ENCODE measurements at places on chromosomes 2 and 18. TPM values are rescaled to one million over a fixed set of nuclear protein-coding genes. Genes with fewer than 3 reads are reported as not detected.

FIGN gene
- total RNA-seq = 13.9 TPM

DNA sequence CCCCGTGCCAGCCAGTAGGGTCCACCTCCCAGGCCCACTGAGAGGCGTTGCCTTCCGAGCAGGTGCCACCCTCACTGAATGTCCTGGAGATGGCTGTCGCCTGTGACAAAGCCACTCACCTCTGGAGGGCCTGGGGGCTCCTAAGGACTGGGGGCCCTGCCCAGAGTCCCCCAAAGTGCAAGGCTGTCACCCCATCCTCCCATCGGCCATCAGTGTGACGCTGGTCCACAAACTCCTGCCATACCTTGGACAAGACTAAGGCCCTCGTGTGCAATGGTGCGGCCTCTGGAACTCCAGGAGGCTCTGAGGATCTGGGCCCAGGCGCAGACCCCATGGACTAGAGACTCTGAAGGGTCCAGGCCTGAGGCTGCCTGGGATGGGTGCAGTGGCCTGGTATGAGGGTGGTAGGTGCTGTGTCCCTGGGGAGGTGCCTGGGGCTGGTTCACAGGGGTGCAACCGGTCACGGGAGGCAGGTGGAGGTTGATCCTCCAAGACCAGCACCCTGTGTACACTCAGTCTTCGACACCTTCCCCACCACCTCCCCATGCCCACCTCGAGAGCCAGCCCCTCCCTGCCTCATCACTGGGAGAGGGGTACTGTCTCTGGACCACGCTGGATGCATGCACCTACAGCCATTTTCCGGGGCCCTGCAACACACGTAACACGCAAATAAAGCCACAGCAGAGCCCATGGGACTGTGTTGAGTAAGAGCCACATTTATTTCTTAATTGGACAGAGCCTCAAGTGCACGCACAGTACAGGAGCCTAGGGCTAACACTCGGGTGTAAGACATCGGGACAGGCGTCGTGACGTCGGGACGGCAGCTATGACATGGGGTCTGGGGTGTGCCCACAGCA is 21.6 kb downstream of the AQP12A start:
- no peak overlapping the region for H3K4me3 ChIP-seq
- no peak for DNase-seq
- no peaks in the 10 kb centered on the region for H3K4me1 ChIP-seq
- no peak overlapping the region for H3K27ac ChIP-seq
- no peaks in the 10 kb centered on the region for H3K36me3 ChIP-seq

DNA sequence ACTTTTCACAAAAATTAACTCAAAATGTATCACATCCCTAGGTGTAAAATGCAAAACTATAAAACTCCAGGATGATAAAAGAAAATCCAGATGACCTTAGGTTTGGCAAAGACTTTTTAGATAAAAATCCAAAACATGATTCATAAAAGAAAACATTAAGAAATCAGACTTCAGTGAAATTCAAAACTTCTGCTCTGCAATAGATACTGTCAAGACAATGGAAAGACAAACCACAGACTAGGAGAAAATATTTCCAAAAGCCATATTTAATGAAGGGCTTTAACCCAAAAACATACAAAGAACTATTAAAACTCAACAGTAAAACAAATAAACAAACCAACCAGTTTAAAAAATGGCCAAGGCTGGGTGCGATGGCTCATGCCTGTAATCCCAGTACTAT is 173.6 kb upstream of the SPOPL start:
- H3K36me3 ChIP-seq = no peaks in the 10 kb centered on the region
- H3K4me1 ChIP-seq = no peaks in the 10 kb centered on the region
- DNase-seq = no peak
- H3K27me3 ChIP-seq = no peaks in the 10 kb centered on the region
- H3K4me3 ChIP-seq = no peak overlapping the region

DNA sequence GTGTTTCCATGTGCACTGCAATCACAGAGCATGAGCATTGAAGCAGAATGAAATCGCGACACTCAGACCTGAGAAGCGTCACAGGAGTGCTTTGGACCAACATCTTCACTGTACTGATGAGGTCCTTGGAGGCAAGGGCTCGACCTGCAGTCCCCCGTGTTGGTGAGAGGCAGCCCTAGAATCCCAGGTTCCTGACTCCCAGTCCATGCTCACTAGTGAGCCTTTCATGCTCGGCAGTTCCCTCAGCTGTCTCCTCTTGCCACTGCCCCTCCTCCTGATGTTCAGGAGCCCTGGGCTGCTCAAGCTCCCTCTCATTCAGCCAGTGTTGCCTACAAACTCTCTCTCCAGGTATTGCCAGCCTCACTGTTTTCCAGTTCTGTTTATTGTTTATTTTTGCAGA is 291.4 kb downstream of the DYSF start:
- H3K4me3 ChIP-seq = no peak overlapping the region
- no peaks in the 10 kb centered on the region for H3K36me3 ChIP-seq
- H3K27ac ChIP-seq = no peak overlapping the region
- DNase-seq = no peak

DNA sequence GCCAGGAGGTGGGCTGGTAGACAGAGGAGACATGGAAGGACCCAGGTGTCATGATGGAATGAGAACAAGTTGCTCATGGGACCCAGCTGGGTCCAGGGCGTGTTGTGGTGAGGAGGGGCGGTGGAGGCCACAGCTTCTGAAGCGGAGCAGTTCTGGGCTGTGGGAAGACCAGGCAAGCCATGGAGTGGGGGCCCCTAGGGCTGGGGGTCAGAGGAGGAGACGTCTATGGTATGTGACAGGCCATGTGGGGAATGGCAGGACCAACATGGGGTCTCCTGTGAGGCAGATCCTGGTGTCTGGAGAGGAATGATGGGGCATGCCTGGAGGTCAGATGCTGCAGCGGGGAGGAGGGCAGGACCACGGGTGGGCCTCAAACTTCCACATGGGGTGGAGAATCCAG is 16.9 kb downstream of the MYO7B start:
- H3K4me3 ChIP-seq = no peak overlapping the region
- no peaks in the 10 kb centered on the region for H3K27me3 ChIP-seq
- H3K4me1 ChIP-seq = no peaks in the 10 kb centered on the region
- no peak for DNase-seq

GRCh38 chr2:27261926-27262298 is 935 bp downstream of the SLC30A3 start:
- H3K36me3 ChIP-seq = no peaks in the 10 kb centered on the region
- H3K27ac ChIP-seq = no peak overlapping the region
- H3K4me1 ChIP-seq = peaks cover 23% of the 10 kb centered on the region
- H3K4me3 ChIP-seq = peak overlapping the region; percentile 59

GRCh38 chr2:224986477-224986876 is 55.8 kb downstream of the DOCK10 start:
- no peaks in the 10 kb centered on the region for H3K36me3 ChIP-seq
- H3K4me1 ChIP-seq = no peaks in the 10 kb centered on the region
- no peak overlapping the region for H3K27ac ChIP-seq
- no peak overlapping the region for H3K4me3 ChIP-seq
- no peak for DNase-seq

ANO7 gene
- not detected for total RNA-seq

KRTCAP3 gene
- total RNA-seq = 3.8 TPM

KCNS3 gene
- total RNA-seq = 16.0 TPM

- no peak overlapping the region for H3K4me3 ChIP-seq
- H3K27ac ChIP-seq = no peak overlapping the region
- DNase-seq = no peak
- no peaks in the 10 kb centered on the region for H3K4me1 ChIP-seq
Observed at GRCh38 chr18:12769644-12770440, 67.0 kb downstream of the PSMG2 start.

GRCh38 chr2:108193251-108193650 is 46.5 kb upstream of the SULT1C3 start:
- no peak overlapping the region for H3K4me3 ChIP-seq
- H3K27ac ChIP-seq = no peak overlapping the region
- no peaks in the 10 kb centered on the region for H3K27me3 ChIP-seq
- H3K36me3 ChIP-seq = no peaks in the 10 kb centered on the region
- H3K4me1 ChIP-seq = no peaks in the 10 kb centered on the region

DNA sequence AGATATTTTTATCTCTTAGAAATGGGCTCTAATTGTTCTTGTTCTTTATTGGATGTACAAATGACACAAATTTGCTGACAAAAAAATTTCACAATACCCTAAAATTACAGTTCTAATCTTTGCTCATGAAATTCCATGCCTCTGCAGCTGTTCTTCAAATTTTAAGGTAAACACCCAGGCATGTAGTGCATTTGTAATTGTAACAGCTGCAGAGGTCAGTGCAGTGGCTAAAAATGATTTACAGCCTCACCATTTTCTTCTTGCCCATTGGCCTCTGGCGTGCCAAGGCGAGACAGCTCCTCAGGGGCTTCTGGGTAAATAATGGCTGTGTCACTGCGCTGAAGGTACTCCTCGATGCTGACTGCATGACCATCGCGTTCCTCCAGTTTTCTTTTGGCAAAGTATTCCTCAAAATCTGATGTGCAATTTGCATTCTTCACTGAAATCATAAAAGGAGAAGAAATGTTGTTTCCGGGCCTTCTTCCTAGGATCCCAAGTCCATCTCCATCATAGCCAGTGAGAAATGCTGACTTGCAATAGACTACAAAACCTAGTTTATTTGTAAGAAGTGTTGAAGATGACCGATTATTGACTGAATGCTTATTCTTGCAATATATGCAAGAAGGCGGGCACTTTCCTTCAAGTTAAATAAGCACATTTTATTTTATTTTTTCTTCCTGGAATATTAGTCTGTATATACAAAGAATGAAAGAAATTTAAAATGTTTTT is 115.2 kb downstream of the ZEB2 start:
- H3K36me3 ChIP-seq = no peaks in the 10 kb centered on the region
- no peak for DNase-seq
- H3K27ac ChIP-seq = no peak overlapping the region
- H3K27me3 ChIP-seq = no peaks in the 10 kb centered on the region
- no peaks in the 10 kb centered on the region for H3K4me1 ChIP-seq

DNA sequence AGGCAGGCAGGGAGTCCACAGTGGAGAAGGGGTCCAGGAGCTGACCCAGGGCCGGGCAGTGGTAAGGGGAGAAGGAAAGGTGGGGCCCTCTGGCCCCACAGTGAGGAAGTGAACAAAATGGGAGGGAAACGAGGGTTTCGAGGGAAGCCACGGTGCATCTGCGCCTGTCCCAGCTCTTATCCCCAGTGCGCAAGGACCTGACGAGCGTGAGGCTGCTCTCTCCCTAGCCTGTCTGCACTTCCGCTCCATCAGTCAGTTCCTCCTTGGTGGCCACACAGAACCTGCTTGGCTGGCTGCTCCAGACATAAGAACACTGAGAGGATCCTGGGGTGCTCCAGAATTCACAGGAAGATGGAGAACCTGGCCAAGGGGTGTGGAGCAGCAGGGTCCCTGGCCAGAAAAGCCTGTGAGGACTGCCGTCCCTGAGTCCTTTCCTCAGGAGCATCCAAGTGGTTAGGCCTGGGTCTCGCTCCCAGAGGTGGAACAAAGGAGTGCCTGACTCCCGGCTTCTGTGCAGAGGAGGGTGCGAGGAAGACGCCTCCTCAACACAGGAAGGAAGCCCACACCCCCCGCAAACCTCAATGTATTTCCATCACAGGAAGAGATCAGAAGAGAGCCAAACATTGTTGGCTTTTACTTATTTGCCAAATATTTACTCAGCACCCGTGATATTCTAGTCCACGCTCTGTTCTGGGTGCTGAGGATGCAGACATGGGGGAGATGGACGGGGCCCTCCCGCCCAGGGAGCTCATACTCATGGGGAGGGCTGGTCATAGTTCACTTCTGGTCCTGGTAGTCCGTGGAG is 43.7 kb upstream of the SEMA4C start:
- H3K36me3 ChIP-seq = no peaks in the 10 kb centered on the region
- DNase-seq = no peak

DNA sequence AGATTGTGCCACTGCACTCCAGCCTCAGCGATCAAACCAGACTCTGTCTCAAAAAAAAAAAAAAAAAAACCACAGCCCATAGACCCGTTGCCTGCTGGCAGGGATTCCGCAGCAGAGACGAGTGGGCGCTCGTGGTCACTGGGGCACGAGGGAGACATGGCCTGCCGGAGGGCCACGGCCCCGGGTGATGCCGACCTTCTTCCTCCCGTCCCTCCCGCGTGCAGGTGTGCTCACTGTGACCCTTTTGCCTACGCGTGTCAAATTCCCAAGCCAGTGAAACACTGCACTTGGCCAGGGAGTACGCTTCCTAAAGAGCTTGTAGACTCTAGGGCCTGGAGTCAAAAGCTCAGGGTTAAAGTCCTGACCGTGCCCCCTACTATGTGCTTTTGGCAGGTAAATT is 397.6 kb upstream of the MYT1L start:
- no peaks in the 10 kb centered on the region for H3K27me3 ChIP-seq
- H3K27ac ChIP-seq = no peak overlapping the region
- no peak overlapping the region for H3K4me3 ChIP-seq
- H3K4me1 ChIP-seq = no peaks in the 10 kb centered on the region
- DNase-seq = no peak

GRCh38 chr2:23918837-23919489 is 8.0 kb downstream of the ATAD2B start:
- no peak overlapping the region for H3K27ac ChIP-seq
- no peaks in the 10 kb centered on the region for H3K27me3 ChIP-seq

DNA sequence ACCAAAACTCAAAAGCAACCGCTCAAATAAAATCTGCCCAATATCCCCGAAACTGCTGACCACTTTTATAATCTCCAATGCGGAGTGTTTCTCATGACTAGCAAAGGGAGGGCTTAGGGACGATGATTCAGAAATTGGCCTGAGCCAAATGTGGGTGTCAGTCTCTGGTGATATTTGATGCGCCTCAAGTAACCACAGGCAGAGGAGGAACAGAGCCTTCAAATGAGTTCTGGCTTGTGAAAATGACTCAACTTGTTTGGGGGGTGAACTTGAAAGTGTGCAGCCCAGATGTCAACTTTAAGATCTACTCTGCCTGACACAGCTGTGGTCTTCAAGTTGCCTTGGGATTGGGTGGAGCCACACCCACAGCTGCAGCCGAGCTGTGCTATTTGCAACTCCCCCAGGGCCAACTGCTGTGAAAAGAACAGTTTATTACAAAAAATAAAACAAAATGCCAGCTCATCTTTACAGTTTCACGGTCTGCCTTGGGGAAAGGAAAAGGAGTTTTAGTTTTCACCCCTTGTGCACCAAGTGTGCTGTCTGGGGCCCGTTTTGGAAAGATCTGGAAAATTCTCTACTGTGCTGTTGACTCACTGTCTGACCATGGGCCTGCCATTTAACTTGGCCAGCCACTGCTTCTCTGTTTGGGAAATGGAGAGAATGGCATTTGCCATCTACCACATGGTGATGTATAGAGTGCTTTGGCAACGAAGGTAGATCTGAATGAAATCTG is 222.1 kb downstream of the MTX2 start:
- peaks cover 12% of the 10 kb centered on the region for H3K27me3 ChIP-seq
- H3K4me1 ChIP-seq = peaks cover 7% of the 10 kb centered on the region
- H3K36me3 ChIP-seq = no peaks in the 10 kb centered on the region
- H3K27ac ChIP-seq = peak overlapping the region; percentile 78
- H3K4me3 ChIP-seq = no peak overlapping the region
- peak; percentile 31 for DNase-seq

Measured in breast epithelium (tissue), 4 donors.